ENCODE measurements at places on chromosomes 5 and 9. TPM values are rescaled to one million over a fixed set of nuclear protein-coding genes. Genes with fewer than 3 reads are reported as not detected.

- no peak for DNase-seq
- no peaks in the 10 kb centered on the region for H3K4me1 ChIP-seq
- no peaks in the 10 kb centered on the region for H3K36me3 ChIP-seq
- no peak overlapping the region for H3K4me3 ChIP-seq
These were observed 25.2 kb downstream of the FGF1 start for GRCh38 chr5:142660731-142661130.

GRCh38 chr9:122080986-122081385 lies 12.1 kb downstream of the TTLL11 start:
- H3K27me3 ChIP-seq: no peaks in the 10 kb centered on the region
- no peaks in the 10 kb centered on the region for H3K36me3 ChIP-seq
- H3K4me1 ChIP-seq: no peaks in the 10 kb centered on the region
- peak overlapping the region; percentile 71 for H3K27ac ChIP-seq
- no peak for DNase-seq

GRCh38 chr9:4289411-4290326 lies 10.2 kb downstream of the GLIS3 start:
- peaks cover 30% of the 10 kb centered on the region for H3K4me1 ChIP-seq
- no peak overlapping the region for H3K27ac ChIP-seq
- no peaks in the 10 kb centered on the region for H3K36me3 ChIP-seq
- H3K27me3 ChIP-seq: no peaks in the 10 kb centered on the region
- no peak for DNase-seq

Gene TNC
- 137 TPM for total RNA-seq

- H3K4me3 ChIP-seq: no peak overlapping the region
- no peaks in the 10 kb centered on the region for H3K27me3 ChIP-seq
- H3K36me3 ChIP-seq: no peaks in the 10 kb centered on the region
These were observed 201.8 kb upstream of the ZNF608 start for GRCh38 chr5:124948062-124948753.

- DNase-seq: peak; percentile 28
- no peaks in the 10 kb centered on the region for H3K27me3 ChIP-seq
- peak overlapping the region; percentile 77 for H3K27ac ChIP-seq
- peaks cover 3% of the 10 kb centered on the region for H3K4me1 ChIP-seq
These were observed 11.5 kb downstream of the SMIM3 start for GRCh38 chr5:150789943-150790611.

GRCh38 chr5:41145306-41145705 lies 68.0 kb downstream of the C6 start:
- DNase-seq: no peak
- no peak overlapping the region for H3K4me3 ChIP-seq
- H3K27me3 ChIP-seq: no peaks in the 10 kb centered on the region

GRCh38 chr9:79799691-79800335 lies 228.0 kb downstream of the TLE4 start:
- no peaks in the 10 kb centered on the region for H3K36me3 ChIP-seq
- DNase-seq: no peak
- H3K27ac ChIP-seq: no peak overlapping the region
- no peak overlapping the region for H3K4me3 ChIP-seq
- no peaks in the 10 kb centered on the region for H3K4me1 ChIP-seq

Gene SAPCD2
- 8.7 TPM for total RNA-seq

Gene SPINK5
- not detected for total RNA-seq

Gene ZNF483
- 3.1 TPM for total RNA-seq

Gene PDE4D
- total RNA-seq: 44.8 TPM

GRCh38 chr5:73151766-73152410 lies 21.1 kb upstream of the TMEM174 start:
- H3K36me3 ChIP-seq: no peaks in the 10 kb centered on the region
- no peak overlapping the region for H3K27ac ChIP-seq
- no peaks in the 10 kb centered on the region for H3K4me1 ChIP-seq

DNA sequence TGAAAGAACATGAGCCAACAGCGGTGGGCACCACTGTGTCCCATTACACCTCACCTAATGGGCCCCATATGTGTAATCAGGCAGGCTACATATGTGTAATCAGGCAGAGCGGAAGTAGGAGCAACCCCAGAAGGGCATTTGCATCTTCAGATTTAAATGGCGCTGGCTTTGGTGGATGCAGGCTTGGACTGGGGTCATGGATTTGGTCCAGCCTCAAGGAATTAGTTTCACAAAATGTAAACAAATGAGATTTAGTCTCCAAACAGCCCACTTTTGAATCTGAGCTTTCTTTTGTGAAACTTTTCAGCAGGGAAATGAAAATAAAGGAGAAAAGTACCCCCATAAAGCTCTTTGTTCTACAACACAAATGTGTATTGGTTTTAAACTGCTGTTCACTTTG lies 161.3 kb downstream of the LPAR1 start:
- no peak overlapping the region for H3K4me3 ChIP-seq
- H3K27ac ChIP-seq: peak overlapping the region; percentile 52
- no peak for DNase-seq
- H3K4me1 ChIP-seq: peaks cover 12% of the 10 kb centered on the region
- no peaks in the 10 kb centered on the region for H3K27me3 ChIP-seq

DNA sequence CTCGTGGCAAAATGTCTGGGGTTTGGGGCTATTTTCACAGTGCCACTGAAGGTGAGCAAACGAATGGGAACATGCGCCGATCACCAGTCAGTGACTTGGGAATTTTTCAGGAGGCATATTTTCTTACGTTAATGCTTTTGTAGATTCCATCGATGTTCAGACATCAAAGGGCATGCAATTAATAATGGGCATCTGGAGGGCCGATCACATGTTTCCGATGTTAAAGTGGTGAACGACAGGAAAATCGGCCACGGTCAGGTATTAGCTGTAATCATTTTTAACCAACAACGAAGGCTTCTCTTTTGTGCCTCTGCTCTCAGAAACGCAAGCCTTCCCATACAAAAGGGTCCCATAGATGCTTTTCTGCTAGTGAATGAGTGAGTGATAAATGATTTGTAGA lies 155.0 kb upstream of the PITX1 start:
- no peak for DNase-seq
- H3K4me3 ChIP-seq: no peak overlapping the region
- H3K4me1 ChIP-seq: peaks cover 6% of the 10 kb centered on the region

All from ascending aorta (tissue), 2 donors.